ENCODE measurements at places on chromosomes 1 and 21.

GRCh38 chr1:171762143-171762563 is 19.3 kb upstream of the METTL13 start:
- DNase-seq: no peak

DNA sequence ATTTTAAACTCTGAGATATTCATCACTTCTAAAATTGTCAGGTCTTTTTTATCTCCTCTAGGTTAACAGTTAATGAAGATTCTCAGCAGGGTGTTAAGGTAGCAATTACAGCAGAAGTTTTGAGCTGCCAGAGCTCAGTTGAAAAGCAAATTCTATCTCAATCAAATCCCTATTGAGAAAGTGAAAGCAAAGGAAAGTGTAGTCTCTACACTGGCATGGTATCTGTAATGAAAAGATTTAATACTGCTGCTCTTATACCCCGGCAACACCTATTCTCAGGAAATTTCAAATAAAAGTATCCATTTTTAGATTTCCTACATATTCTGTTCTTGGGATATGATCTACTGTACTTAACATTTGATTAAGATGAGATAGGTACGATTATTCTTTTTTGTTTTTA is 913.5 kb downstream of the MRPL39 start:
- DNase-seq: peak; percentile 15

DNA sequence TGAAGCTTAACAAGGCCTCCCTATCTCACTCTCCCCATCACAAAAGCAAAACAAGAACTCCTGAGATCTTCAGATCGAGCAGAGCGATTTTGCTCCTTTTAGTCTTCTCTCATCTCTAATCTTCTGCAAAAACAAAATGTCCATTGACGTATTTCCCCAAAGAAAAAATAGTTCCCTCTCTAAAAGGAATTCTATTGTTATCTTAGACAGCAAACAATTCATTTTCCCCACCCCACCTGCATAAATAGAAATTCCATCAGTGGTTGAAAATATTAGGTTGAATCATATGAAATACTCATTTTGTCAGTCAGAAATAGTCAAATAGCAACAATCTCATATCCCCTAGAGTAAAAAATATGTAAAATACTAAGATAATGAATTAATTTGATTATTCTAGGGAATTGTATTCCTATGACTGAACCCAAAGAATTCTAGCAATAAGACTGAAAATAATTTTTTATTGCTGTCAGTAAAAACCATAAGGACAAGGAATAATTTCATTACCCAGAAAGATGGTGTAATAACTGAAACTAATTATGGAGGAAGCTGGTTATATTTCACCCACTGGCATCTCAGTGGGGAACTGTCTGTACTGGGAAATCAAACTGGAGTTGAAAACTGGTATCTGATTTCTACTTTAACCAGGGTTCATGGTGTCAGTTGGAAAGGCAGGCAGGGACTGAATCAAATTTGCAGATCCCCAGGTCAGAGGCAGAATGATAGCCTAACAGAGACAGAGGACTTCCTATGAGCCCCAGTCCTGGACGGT is 51.3 kb downstream of the RHOU start:
- DNase-seq: no peak

GRCh38 chr1:55749975-55750627 is 534.9 kb upstream of the USP24 start:
- DNase-seq: no peak

DNA sequence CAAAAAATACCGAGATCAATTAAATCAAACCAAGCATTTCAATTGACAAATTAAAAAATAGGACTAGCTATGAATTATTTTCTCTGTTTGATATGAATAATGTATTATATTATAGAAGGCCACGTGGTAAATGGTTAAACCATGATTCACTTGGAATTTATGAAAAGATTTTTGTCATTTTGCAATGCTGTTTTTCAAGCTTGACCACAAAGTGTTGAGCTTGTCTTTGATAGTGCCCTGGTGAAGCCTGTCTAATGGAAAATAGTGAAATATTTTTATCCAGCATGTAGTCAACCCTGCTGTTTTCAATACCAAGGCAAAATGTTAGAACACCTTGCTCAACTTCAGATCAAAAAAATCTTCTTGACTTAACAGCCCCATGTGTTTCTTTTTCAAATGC is 288.0 kb upstream of the PRMT6 start:
- peak; percentile 18 for DNase-seq

GRCh38 chr1:207644852-207645634 is at the start of gene CR1L:
Gene CR1L, plus strand, starts transcription at chr1:207645133. Its CDS starts 101 bp downstream, at chr1:207645234.
- DNase-seq: peak; percentile 85

DNA sequence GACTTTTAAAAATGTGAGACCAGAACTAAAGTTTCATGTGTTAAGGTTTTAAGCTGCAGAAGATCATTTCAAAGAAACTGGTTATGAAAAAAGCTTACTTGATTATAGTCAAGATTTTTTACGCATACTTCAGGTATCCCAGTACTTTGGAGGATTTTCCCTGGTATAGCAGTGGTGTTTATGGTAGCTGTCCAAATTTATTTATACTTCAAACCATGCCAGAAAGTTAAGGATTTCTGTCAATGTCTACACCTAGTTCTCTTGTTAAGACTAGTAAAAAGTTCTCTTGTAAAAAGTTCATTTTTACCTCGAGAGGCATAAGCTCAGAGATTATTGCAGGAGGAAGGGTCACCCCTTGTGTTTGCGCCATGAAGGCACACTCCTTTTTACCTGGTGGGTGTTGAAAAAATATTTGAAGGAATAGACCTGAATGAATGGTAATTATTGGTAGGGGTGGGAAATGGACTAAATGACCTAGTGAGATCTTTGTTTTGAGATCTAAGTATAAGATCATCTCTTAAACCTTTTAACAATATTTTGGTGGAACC is 2.8 kb downstream of the DYRK1A start:
- DNase-seq: peak; percentile 13

GRCh38 chr1:214386747-214387146 is 105.8 kb downstream of the SMYD2 start:
- peak; percentile 88 for DNase-seq

GRCh38 chr1:195335541-195335940 is 1272.7 kb downstream of the KCNT2 start:
- DNase-seq: no peak

DNA sequence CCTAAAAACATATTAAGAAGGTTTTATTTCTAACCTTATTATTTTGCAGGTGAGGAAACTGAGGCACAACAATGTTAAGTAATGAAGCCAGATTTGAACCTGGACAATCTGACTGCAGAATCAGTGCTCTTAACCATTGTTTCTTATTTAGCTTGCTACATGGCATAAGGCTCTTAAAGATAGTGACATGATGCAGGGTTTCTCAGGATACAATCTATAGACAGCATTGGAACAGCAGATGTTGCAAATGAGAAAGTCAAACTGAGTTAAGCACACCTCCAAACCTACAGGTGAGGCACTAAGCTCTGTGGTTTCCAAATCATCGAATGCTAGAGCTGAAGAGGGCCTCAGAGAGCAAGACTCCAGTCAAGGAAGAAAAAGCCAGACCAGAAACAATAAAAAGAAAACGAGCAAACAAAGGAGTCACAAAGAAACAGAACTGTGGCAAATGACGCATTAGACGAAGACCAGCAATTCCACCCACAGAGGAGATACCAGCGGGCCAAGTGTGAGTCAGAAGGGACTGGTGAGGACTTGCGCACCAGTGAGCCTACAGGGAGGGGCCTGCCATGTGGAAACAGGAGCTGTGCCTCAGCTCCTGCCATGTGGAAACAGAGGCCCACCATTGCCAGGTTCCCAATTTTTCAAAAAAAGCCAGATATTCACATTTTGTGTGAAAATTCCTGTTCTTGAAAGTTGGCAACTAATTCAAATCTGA is 14.4 kb downstream of the CD58 start:
- DNase-seq: peak; percentile 93

DNA sequence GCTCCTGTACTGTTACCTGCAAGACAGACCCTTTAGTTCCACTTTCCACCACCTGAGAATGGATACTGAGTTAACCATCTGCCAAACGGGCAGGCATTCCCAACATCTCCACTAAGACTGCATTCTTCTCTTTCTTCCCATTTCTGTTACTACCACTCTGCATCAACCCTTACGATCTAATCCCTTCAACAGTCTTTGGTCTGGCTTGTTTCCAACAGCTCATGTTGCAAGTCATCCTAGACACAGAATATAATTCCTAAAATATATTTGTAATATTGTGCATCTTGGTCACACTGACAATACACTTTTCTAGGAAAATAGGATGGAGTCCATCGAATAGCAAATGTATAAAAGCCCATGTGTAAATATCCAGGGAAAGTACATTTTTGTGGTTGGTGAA is 166.7 kb downstream of the SIPA1L2 start:
- peak; percentile 51 for DNase-seq

DNA sequence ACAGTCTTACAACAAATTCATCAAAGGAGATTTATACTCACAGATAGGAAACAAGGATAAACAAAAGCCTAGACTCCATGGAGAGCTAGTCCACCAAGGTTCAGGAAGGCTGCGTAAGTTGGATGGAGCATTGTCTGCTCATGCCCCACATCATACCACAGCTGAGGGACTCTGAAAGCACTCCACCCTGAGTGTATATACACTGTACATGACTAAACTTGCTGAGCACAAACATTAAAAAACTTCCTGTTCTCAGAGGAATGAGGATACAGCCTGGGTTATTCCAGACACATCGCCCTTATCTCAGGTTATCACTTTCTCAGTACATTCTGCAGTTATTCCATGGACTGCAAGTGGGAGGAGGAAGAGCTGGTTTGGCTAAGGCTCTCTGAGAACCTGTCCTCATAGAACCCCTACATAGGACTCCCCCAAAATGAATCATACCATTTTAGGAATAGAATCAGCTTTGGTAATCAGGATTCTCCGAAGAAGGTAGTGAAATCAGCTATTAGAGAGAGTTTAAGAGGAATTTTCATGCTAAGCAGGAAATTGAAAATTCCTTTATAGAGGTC is 58.0 kb upstream of the PRMT6 start:
- no peak for DNase-seq

Data from astrocyte of the hippocampus (primary cell).